Activated CD4-positive, alpha-beta T cell treated with anti-CD3 and anti-CD28 coated beads, Interleukin-2, amount 10 ng/mL, durations not matched to agents 7 days and 5 days (primary cell): ENCODE measurements at places on chromosomes 1 and 21.

- no peak for DNase-seq
These were observed 676.1 kb downstream of the PTPRU start for GRCh38 chr1:29912425-29912824.

- DNase-seq, result no peak
These were observed 10.1 kb downstream of the C1orf162 start for GRCh38 chr1:111483876-111484275.

DNA sequence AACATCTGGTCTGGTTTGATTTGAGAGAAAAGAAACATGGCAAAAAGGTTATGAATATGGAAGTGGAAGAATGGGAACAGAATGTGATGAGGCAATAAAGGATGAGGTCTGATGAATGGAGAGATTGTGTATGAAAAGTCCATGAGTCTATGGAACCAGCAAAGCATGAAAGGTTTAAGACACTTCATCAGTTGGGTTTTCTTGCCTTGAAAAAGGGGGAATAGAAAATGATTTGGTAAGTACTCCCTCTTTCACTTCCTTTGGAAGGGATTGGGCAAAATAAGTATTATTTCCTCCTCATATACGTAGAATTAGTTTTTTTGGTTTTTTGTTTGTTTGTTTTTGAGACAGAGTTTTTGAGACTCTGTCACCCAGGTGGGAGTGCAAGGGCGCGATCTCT is 155.8 kb downstream of the TRIM33 start:
- no peak for DNase-seq

GRCh38 chr1:225607355-225607754 is 45.6 kb downstream of the ENAH start:
- DNase-seq, result no peak

GRCh38 chr1:972726-973458 is 6.6 kb downstream of the PLEKHN1 start:
- no peak for DNase-seq

DNA sequence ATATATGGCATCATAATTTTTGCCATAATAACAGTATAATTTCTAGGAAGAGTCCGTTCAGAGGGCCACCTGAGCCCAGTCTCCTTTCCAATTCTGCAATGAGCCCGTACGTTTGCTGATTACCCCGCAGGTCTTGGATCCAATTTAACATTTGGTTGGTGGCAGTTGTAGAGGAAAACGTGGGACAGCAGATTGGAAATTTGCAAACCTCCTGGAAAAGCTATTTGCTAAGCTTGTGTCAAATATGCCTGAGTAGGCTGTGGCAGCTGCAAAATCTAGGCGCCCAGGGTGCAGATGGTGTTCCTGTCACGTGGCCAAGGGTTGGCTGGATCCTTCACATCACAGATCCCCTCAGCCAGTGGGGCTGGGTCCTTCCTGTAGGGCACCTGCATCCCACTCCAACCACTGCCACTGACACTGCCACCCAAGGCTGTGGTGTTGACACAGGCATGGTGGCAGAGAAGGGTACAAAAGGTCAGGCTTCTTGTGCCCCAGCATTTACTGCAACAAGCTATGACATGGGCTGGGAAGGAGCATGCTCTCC is 174.8 kb upstream of the SYT6 start:
- DNase-seq, result no peak

- no peak for DNase-seq
These were observed 139.5 kb downstream of the ZZZ3 start for GRCh38 chr1:77542813-77543420.

GRCh38 chr1:233066087-233066486 is 115.7 kb downstream of the NTPCR start:
- no peak for DNase-seq

- DNase-seq, result no peak
These were observed 207.3 kb downstream of the LHX8 start for GRCh38 chr1:75341537-75341936.

- no peak for DNase-seq
These were observed 2.0 kb downstream of the PRMT6 start for GRCh38 chr1:107058245-107059032.

DNA sequence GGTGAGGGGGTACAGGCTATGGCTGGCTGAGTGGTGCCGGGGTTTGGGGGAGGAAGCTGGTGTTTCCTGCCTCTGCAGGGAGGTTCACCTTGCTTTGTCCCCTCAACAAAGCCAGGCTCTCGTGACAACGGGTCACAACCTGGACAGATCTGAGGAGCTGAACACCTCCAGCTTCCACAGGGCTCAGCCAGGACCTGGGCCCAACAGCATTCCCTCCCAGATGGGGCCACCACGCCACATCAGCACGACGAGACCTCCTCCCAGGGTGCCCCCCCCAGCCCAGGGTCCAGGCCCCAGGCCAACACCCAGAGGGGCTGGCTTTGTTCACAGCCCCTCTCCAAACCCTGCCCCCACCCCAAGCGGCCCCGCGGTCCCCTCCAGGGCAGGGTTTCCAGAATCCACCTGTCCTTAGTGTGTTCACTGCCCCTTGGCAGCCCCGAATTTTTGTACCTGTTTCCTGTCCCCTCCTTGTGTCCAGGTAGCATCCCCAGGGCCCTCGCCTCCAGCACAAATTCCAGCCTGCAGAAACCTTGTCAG is 34.7 kb downstream of the UBE2G2 start:
- DNase-seq, result no peak

DNA sequence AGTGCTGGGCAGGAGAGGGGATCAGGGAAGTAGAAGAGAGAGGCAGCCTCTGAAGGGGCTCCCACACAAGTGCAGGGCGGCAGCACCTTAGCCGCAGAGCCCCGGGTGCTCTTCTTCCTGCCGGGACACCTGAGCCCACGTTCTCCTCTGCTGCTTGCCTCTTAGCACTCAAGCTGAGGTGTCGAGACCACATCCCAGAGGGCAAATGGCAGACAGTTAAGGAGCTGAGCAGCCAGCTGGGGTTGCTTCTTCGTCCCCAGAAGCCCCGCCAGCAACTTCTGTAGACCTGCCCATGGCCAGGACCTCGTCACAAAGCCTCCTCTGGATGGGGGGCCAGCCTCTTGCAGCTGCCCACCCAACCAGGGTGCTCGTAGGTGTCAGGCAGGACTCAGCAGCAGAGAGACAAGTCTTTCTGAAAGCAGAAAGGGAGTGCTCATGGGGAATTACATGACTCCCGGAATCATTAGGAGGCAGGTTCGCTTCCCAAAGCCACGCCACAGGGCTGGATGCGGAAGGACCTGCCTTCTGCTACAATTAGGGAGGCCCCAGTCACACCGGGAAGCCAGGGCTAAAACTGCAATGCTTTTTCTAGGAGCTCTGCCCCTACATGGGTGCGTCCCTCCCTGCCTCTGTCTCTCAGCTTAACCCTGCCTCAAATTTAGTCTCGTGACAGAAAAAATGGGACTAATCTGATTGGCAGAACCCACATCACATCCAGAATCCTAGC is 141.4 kb upstream of the RAB4A start:
- peak; percentile 32 for DNase-seq

- no peak for DNase-seq
These were observed 732.0 kb upstream of the ADGRL2 start for GRCh38 chr1:81068726-81069125.

DNA sequence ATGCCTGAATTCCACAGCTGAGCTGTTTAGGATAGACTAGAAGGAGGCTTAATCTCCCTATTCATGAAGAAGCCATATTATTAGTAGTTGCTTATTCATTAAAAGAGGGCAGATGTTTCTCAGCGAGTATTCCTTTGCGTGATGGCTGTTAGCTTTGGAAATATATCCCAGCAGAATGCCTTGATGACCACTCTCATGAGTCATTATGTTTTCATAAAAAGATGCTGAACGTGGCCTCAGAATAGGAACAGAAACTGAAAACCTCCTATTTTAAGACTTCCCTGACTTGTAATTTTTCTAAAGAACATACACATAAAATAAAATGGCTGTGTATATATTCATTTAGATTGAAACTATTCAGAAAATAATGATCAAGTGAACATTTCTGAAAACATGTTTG is 9.6 kb upstream of the PLA2G4A start:
- DNase-seq, result no peak

DNA sequence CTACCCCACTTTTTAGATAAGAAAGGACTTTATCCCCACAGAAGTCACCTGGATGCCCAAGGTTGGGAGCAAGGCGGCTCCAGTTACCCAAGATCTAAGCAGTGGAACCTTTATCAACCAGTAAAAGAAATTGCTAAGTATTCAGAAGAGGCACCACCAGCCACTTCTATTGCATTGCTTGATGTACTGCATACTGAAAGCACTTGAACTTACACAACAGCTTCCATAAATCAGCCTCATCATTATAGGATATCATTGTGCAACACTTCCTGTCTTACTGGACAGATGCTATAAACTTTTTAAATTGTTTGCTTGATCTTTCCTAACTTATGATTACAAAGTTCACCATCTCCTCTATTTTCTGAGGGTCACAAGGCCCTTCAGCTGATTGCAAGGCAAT is 642.7 kb upstream of the CXADR start:
- DNase-seq, result no peak

DNA sequence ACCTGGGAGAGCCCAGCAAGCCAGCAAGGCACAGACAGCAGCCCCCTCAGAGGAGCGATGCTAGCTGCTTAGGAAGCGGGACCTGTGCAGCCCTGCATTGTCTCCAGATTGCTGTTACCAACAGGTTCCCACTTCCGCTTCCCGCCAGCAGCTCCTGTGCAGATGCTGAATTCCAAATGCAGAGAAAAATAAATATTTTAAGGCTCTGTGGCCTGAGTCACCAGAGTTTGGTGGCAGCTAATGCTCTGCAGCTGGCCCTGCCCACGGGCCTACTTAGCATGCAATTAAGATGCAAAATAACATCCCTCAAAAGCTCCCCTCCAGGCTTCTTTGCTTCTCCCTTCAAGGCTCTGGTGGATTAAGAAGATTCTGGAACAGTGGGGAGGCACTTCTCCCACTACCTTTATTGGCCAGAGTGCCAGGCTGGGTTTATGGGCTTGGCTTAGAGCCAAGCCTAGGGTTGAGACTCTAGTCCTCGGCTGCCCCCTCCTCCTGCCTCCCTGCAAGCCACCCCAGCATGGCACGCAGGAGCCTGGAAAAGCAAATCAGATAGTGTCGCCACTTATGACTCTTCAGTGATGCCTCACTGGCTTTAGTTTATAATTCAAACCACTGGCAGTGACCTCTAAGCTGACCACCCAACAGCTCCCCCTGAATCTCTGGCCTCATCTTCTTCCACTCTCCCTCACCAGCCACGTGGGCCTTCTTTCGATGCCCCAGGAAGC is 207.1 kb upstream of the ZC3H12A start:
- no peak for DNase-seq

GRCh38 chr1:36303650-36304360 is 2.4 kb upstream of the SH3D21 start:
- DNase-seq, result no peak

DNA sequence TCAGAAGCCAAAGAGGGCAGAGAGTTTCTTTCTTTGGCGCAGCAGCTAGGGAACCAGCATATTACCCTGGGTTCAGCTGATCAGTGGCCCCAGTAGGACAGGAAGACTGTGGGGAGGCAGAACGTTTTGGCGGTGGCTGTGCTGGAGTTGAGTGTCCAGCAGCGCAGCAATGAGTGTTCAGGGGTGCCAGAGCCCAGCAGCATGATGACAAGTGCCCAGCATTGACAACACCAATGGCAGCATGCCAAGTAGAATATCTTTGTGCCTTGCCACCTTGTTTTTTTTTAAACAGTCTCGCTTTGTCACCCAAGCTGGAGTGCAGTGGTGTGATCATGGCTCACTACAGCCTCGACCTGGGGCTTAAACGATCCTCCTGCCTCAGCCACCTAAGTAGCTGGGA is 106.7 kb upstream of the CDC42BPA start:
- DNase-seq, result no peak

DNA sequence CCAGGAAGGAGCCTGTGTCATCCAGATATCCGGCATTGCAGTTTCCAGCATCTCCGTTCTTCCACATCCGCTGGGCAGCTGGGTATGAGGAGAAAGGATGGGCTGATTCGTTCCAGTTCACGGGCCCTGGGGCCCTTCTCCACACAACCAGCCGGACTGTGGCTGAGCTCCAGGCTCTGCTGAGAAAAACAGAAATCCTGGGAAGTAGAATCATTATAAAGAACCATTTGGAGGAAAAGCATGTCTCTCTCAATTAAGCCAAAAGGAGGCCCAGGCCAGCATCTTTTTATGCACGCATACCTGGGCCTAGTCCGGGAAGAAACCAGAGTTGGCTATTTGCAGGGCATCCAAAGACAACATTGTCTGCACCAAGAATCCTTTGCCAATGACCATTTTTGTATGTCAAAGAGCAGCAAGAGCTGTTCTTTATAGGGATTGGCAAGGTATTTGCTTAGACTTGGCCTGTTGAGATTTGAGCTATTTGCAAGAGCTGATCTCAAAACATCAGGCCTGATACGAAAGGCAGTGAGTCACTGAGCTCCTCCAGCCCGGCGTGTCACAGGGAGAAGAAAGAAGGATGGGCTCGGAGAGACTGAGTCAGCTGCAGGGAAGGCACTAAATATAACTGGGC is 84.9 kb upstream of the ARHGEF16 start:
- DNase-seq, result no peak

GRCh38 chr21:42653231-42654061 is at the start of gene PDE9A:
Gene PDE9A (plus strand): TSS chr21:42653621. CDS start chr21:42653815, 194 bp downstream.
- peak; percentile 17 for DNase-seq

- no peak for DNase-seq
These were observed 64.3 kb downstream of the BCL9 start for GRCh38 chr1:147605591-147605990.

GRCh38 chr1:202014915-202015661 is 4.7 kb downstream of the ELF3 start:
- no peak for DNase-seq

- DNase-seq, result peak; percentile 28
These were observed 114.7 kb upstream of the IRF2BP2 start for GRCh38 chr1:234724516-234725176.

DNA sequence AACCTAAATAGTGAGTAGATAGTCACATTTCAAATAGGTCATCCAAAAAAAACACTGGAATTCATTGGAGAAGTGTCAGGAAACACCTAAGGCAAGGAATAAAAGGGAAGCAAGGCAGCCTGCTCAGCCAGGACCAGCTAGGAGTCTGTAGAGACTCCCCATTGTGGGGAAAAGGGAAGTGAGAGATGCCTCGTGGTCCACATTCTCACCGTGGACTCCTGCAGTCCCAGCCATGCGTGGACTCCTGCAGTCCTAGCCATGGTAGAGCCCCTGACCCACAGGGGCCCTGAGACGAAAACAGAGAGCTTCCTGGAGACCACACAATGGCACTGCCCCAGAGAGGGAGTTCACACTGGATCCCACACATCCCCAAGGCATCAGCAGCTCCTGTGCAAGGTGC is 97.5 kb downstream of the LRIG2 start:
- DNase-seq, result no peak
